ENCODE measurements at places on chromosomes 2 and 18. TPM values are rescaled to one million over a fixed set of nuclear protein-coding genes. Genes with fewer than 3 reads are reported as not detected.

DNA sequence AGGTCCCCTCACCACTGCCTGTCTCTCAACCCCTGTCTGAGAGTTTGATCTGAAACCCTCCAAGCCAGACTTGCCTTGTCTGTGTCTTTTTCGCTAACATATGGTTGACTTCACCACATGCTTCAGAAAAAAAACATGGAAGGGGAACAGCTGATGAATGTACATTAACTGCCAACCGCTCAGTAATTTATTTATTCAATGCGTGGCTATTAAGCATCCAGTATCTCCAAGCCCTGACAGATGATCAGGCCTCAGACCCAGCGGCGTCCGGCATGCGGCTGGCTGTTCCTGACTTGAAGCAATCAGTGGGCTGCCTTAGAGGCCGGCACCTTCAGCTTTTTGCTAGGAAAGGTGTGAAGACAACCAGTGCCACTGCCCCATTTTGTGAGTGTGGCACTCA lies 62.3 kb downstream of the NGEF start:
- no peaks in the 10 kb centered on the region for H3K27me3 ChIP-seq
- H3K4me1 ChIP-seq, result no peaks in the 10 kb centered on the region
- DNase-seq, result no peak
- no peaks in the 10 kb centered on the region for H3K36me3 ChIP-seq
- H3K4me3 ChIP-seq, result no peak overlapping the region
- no peak overlapping the region for H3K27ac ChIP-seq

GRCh38 chr2:172740856-172741255 lies 5.2 kb downstream of the RAPGEF4 start:
- no peak for DNase-seq
- H3K36me3 ChIP-seq, result no peaks in the 10 kb centered on the region
- H3K27me3 ChIP-seq, result no peaks in the 10 kb centered on the region
- no peak overlapping the region for H3K4me3 ChIP-seq

The MEP1B gene
- 0.08 TPM for total RNA-seq

The CACNB4 gene
- 0.50 TPM for total RNA-seq

The UGT1A10 gene
- not detected for total RNA-seq

The DNAJC5G gene
- total RNA-seq, result not detected

GRCh38 chr2:195531754-195532153 lies 125.3 kb upstream of the SLC39A10 start:
- H3K27me3 ChIP-seq, result no peaks in the 10 kb centered on the region
- DNase-seq, result no peak
- no peaks in the 10 kb centered on the region for H3K36me3 ChIP-seq

DNA sequence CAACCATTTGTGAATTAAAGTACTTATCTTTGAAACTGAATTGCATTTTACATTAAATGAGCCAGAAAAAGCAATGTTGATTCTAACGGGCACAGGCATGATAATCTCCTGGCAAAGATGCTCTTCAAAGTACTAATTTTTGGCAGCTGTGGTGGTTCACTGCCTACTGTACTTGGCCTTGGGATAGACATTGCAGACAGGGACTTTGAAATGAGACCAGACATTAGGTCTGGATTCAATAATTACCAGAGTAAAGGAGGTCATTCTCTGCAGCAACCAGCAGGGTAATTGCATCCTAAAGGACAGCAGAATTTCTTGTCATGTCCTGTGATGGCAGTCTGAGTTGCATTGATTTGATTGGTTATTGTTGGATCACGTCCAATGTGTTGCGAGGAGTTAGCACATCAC lies 986.5 kb downstream of the TDRD15 start:
- no peaks in the 10 kb centered on the region for H3K27me3 ChIP-seq
- no peak overlapping the region for H3K4me3 ChIP-seq
- H3K4me1 ChIP-seq, result no peaks in the 10 kb centered on the region
- H3K36me3 ChIP-seq, result no peaks in the 10 kb centered on the region
- DNase-seq, result no peak

DNA sequence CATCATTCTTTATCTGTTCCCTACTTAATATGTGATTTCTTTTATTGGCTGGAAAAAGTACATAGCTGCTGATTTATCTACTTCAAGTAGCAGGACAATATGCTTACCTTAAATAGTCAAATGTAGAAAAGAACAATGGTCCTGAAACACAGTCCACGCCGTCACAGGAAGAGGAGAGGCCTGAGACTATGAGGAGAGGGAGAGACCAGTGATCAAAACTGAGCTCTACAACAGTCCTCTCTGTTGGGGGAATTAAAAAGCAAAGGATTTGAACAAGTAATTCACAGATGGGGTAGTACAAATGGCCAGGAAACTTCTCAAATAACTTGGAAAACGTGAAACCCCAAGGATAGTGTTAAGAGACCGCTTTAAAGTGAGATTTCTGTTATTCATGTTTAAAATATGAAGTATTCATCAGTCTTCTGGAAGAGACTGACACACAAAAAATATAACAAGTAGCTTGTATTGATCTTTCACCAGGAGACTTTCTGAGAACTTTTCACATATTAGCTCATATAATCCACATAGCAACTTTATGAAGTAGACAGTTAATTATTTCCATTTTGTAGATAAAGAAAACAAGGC lies 20.2 kb downstream of the SCYGR8 start:
- DNase-seq, result no peak
- H3K27me3 ChIP-seq, result no peaks in the 10 kb centered on the region
- H3K4me1 ChIP-seq, result peaks cover 12% of the 10 kb centered on the region

- peaks cover 25% of the 10 kb centered on the region for H3K27me3 ChIP-seq
- no peak overlapping the region for H3K4me3 ChIP-seq
- no peak overlapping the region for H3K27ac ChIP-seq
- no peak for DNase-seq
Measured at GRCh38 chr18:47248604-47249313, 2.7 kb downstream of the SKOR2 start.

The ABCG8 gene
- 81.2 TPM for total RNA-seq

DNA sequence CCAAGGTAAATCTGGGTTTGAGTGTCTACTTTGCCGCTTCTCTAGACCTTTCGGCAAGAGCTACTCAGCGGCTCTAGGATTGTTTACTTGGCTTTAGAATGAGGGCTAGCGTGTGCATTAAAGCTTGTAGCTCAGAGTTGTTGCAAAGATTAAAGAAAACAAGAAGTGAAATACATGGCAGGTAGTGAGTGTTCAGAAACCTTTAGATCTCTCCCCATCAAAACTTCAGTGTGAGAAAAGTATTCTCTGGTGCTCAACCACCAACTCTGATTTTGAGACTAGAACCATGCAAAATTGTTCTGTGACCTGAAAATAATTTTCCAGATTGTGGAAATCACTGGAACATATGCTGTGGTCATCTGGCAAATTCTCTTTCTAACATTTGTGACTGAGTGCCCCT lies 512.0 kb downstream of the CMPK2 start:
- H3K4me3 ChIP-seq, result no peak overlapping the region
- H3K4me1 ChIP-seq, result no peaks in the 10 kb centered on the region
- no peak for DNase-seq
- peaks cover 9% of the 10 kb centered on the region for H3K27me3 ChIP-seq
- no peak overlapping the region for H3K27ac ChIP-seq

DNA sequence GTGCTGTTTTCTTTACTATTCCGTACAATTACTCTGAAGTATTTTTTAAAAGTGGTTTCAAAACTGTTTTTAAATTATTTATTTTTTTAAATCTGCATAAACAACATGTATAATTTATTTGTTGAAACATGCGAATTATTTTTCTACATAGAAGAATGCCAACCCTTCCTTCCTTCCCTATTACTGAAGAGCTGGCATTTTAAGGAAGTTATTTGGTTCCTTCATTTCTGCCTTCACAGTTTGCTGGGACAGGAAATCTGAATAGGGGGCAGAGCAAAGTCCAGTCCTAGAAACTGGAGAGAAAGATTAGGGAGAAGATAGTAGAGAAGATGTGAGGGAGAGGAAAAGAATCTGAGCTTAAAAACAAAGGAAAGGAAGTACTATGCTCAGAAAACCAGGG lies 146.7 kb upstream of the ACVR2A start:
- H3K27ac ChIP-seq, result no peak overlapping the region
- H3K4me1 ChIP-seq, result no peaks in the 10 kb centered on the region
- no peaks in the 10 kb centered on the region for H3K27me3 ChIP-seq
- no peak overlapping the region for H3K4me3 ChIP-seq
- no peak for DNase-seq
- no peaks in the 10 kb centered on the region for H3K36me3 ChIP-seq

GRCh38 chr2:112304298-112304941 lies 29.0 kb downstream of the ZC3H6 start:
- H3K4me3 ChIP-seq, result no peak overlapping the region
- no peak overlapping the region for H3K27ac ChIP-seq
- no peak for DNase-seq
- H3K4me1 ChIP-seq, result no peaks in the 10 kb centered on the region
- no peaks in the 10 kb centered on the region for H3K27me3 ChIP-seq

DNA sequence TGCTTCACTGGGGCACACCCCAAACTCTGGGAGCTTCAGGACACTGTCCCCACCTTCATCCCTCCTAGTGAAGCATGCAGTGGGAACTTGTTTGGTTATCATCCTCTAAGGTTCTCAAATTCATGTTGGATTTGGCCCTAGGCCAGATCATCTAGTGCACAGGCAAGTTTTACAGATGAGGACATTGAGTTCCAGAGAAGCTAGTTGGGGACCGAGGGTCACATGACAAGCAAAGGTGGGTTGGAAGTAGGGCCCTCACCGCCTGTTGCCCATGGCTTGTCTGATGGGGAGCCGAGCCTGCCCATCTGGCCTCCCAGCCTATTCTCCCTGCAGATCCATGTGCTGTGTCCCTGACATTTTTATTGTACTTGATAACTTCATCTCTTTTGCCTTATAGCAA lies 2.8 kb downstream of the PRKCE start:
- no peaks in the 10 kb centered on the region for H3K36me3 ChIP-seq
- no peak for DNase-seq
- H3K27ac ChIP-seq, result no peak overlapping the region
- H3K4me3 ChIP-seq, result no peak overlapping the region
- H3K4me1 ChIP-seq, result peaks cover 10% of the 10 kb centered on the region
- no peaks in the 10 kb centered on the region for H3K27me3 ChIP-seq

The GBX2 gene
- total RNA-seq, result not detected

- peaks cover 15% of the 10 kb centered on the region for H3K4me1 ChIP-seq
- H3K36me3 ChIP-seq, result no peaks in the 10 kb centered on the region
- H3K27me3 ChIP-seq, result peaks cover 5% of the 10 kb centered on the region
Measured at GRCh38 chr2:222318026-222318711, 19.4 kb upstream of the PAX3 start.

DNA sequence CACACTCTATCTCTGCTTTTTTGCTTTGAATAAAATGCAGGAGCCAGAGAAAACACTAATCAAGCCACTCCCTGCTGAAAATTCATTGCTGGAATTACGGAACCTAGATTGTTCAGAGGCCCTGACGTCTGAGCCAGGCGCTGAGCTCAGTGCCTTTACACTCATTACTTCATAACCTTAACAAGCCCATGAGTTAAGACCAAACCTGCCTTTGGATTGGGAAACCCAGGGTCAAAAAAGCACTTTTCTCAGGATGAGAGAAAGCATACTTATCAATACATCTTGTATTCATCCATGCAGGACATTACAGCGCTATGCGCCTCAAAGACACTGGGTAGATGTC lies 762 bp downstream of the INO80C start:
- no peaks in the 10 kb centered on the region for H3K36me3 ChIP-seq
- peak overlapping the region; percentile 68 for H3K4me3 ChIP-seq
- no peaks in the 10 kb centered on the region for H3K4me1 ChIP-seq
- no peaks in the 10 kb centered on the region for H3K27me3 ChIP-seq
- no peak for DNase-seq

DNA sequence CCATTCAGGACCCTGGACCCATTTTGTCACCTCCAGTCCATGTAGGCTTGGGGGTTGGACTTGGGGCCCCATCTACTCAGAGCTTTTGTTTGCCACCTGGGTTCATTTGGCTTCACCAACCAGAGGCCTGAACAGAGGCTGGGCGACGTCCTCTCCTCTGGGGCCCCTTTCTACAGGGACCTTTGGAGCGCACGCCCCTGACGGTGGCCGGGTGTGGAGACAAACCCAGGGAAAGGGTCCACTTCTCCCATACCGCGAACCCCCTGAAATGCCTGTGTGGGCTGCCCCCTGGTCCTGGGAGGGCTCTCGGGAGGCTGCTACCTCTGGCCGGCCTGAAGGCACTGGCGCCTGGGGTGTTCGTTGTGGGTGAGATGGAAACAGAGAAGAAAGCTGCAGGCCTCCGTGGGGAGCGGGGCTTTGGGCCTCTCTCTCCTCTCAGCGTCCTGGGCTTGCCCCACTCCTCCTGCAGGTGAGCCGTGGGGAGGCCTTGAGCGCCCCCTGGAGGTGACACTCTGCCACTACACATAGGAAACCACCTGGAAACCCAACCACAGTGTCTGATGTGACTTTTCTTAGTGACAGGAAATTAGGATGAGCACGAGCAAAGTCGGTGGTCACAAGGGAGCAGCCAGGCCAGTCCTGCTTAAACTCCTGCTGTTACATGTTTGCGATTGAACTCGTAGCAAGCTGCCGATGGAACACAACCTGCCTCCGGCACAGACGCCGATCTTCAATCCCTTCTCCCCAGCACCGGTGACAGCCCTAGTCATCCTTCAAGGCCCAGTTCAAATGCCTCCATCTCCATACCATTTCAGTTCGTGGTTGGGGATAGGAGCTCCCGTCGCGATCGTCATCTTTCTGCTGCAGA lies 12.0 kb upstream of the NTSR2 start:
- no peak overlapping the region for H3K4me3 ChIP-seq
- H3K4me1 ChIP-seq, result no peaks in the 10 kb centered on the region
- peak; percentile 60 for DNase-seq
- no peaks in the 10 kb centered on the region for H3K36me3 ChIP-seq
- H3K27ac ChIP-seq, result no peak overlapping the region

- H3K4me3 ChIP-seq, result no peak overlapping the region
- H3K4me1 ChIP-seq, result no peaks in the 10 kb centered on the region
- no peaks in the 10 kb centered on the region for H3K27me3 ChIP-seq
Measured at GRCh38 chr2:233100192-233100998, 40.3 kb downstream of the INPP5D start.

The PSMG2 gene
- 24.2 TPM for total RNA-seq

GRCh38 chr2:197256021-197256420 lies 54.6 kb downstream of the ANKRD44 start:
- no peak overlapping the region for H3K4me3 ChIP-seq
- H3K27me3 ChIP-seq, result no peaks in the 10 kb centered on the region
- DNase-seq, result no peak
- H3K36me3 ChIP-seq, result no peaks in the 10 kb centered on the region
- H3K4me1 ChIP-seq, result no peaks in the 10 kb centered on the region
- H3K27ac ChIP-seq, result peak overlapping the region; percentile 54

GRCh38 chr2:233993461-233993860 lies 57.0 kb upstream of the SPP2 start:
- peaks cover 21% of the 10 kb centered on the region for H3K36me3 ChIP-seq
- DNase-seq, result no peak
- peaks cover 12% of the 10 kb centered on the region for H3K4me1 ChIP-seq
- H3K4me3 ChIP-seq, result no peak overlapping the region

- no peaks in the 10 kb centered on the region for H3K36me3 ChIP-seq
- no peak overlapping the region for H3K27ac ChIP-seq
- no peak for DNase-seq
Measured at GRCh38 chr18:79870301-79871025, 72.7 kb downstream of the KCNG2 start.

- peak overlapping the region; percentile 69 for H3K27ac ChIP-seq
- peaks cover 41% of the 10 kb centered on the region for H3K4me1 ChIP-seq
- no peaks in the 10 kb centered on the region for H3K27me3 ChIP-seq
- no peak for DNase-seq
Measured at GRCh38 chr2:3575534-3576262, 638 bp downstream of the RPS7 start.
